Posterior cingulate gyrus (tissue), 11 donors: ENCODE measurements at places on chromosomes 3 and 15.

- DNase-seq = no peak
These were observed 2.7 kb upstream of the CRELD1 start for GRCh38 chr3:9930804-9931418.

DNA sequence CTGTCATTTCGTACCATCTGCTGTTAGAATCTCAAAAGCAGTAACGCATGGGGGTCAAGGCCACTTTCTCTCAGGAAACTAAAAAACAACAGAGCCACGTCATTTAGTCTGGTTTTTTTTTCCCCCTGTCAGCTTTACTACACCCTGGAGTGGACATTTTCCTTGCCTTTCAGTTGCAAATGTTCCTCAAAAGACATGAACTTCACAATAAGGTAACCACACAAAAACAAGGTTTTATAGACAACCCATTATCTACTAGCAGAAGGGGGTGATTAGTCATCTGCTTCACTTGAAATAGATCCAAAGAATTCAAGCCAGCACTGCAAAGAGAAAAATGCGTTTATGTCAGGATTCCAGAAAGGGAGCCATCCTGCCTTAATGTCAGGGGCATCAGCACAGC is 171.8 kb upstream of the CDIN1 start:
- no peak for DNase-seq

DNA sequence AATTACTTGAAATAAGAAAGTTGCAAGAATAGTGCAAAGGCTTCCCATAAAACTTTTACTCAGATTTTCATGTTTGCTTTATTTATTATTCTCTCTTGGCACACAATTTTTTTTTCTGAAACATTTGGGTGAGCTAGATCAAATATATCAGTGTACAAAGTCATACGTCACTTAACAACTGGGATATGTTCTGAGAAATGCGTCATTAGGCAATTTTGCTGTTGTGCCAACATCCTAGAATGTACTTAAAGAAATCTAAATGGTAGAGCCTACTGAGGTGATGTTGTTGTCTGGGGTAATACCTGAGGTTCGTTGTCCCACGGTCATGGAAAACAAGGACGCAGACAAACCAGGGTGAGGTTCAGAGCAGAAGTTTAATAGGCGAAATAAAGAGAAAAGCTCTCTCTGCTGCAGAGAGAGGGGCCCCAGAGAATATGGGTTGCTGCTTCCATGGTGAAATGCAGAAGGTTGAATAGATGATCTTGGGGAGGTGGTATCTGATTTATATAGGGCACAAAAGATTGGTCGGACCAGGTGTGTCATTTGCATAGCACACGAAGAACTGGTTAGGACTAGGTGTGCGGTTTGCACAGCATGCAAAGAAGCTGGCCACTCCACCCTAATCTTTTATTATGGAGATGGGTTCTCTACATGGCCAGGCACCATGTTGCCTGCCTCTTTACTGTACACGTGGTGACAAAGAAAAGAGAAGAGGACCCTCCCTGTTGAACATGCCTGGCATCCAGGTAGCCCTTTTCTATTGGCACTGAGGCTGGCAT is 8.8 kb upstream of the GRAMD1C start:
- no peak for DNase-seq

DNA sequence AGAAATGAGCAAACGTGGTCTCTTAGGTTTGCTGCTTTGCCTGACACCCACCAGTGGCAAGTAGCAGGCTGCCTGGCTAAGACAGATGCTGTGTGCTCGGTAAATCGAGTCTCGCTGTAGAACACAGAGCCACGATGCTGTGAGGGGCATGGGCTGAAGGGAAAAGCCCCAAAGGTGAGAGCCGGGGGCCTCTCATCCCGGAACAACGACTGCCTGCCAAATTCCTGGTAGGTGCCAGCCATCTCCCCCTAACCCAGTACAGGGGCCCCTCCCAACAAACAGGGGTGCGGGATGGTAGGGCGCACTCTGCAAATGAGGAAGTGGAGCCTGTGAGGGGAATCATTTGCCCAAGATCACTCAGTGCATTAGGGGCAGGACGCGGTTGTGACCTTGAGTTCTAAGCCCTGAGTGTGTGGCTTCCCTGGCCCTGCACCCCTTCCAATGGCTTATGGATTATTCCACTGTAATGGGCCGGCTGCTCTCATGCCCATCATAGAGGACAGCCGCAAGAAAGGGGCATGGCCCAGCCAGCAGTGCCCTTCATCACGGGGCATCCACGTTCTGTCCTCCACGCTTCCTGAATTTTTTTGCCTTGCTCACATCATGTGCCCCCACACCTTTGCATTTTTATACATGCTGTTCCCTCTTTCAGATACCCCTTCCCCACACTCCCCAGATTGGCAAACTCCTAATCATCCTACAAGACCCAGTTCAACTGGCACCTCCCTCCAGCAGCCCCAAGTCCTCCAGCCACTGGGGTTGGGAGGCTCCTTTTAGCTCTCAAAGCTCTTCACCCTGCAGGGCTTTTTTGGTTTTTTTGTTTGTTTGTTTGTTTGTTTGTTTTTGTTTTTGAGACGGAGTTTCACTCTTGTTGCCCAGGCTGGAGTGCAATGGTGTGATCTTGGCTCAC is 125.4 kb downstream of the NUP210 start:
- no peak for DNase-seq

DNA sequence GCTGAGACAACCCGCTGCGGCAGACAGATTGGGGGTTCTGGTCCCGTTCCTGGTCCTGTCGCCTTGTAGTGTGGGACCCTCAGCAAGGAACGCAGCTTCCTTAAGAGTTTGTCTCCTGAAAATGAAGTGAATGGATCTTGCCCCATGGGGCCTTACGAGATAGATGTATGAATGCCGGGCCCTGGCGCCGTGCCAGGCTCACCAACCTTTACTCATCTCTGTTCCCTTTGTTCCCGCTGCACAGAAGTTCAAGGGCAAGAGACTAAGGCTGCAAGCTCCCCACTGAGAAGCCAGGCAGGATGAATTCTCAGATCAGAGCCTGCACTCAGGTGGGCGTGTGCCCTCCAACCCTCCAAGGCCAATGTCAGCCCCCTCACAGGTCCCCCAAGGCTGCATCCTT is 162.7 kb upstream of the IQSEC1 start:
- DNase-seq = no peak

DNA sequence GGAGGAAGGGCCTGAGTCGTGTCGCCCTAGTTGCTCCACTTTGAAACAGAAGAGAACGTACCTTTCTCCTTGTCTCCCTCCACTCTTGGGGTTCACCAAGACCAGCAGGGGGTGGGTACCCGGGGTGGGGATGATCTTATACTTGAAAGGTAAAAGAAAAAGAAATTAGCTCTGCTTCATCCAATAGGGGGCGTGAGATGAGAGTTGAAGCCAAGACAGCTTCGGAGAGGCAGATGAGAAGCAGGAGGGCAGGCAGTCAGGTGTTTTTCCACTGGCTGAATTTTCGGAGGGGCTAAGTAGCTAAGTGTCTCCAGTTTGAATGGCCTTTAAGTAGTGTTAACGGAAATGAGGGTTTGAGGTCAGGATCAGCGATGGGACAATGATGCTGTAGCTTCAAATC is 100.4 kb downstream of the DGKG start:
- DNase-seq = no peak

- DNase-seq = no peak
These were observed 83.4 kb downstream of the CHSY1 start for GRCh38 chr15:101168463-101168824.

DNA sequence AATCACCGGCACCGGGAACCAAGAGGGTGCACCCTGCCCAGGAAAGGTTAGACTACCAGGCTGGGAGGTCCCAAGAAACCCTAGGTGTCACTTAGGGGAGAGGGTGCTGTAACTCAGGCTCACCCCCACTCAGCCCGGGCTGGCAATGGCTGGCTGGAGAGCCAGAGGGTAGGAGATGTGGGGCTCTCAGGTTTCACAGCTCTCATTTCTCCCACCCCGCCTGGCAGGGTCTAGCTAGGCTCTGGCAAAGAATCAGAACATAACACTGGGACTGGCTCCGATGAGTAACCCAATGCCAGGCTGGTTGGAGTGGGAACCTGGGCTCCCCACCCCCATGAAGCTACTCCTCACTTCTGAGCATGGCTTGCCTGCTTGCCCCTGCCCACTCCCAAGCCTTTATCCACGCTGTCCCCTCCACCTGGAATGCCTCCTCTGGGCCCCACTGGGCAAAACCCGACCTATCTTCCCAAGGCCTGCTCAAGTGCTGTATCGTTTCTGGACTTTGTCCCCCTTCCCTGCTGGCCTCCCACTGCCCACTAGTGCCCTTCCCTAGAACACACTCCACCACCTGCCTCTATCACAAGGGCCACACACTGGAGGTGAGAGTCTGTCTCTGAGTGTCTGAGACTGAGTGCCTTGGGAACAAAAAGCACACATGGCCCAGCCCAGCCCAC is 2.0 kb downstream of the CIB2 start:
- no peak for DNase-seq

DNA sequence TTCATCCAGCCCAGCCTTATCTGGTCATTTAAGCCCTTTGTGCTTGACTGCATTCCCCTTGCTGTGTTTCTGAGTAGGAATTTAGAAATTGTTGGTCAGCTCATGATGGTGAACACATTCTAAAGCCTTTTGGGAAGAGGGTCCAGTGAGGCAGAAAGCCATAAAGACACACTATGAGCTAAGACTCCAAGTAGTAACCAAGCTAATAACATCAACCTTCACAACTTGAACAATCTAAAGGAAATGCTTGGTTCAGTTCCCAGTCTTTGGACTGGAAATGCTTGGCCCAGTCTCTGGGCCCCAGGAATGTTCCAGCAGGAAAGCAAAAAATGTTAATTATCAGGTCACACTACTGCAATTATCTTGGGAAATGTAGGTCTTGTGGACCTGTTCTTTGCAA is 7.7 kb downstream of the PLSCR1 start:
- DNase-seq = no peak

- DNase-seq = no peak
These were observed 391.5 kb downstream of the ERC2 start for GRCh38 chr3:56076746-56077145.

DNA sequence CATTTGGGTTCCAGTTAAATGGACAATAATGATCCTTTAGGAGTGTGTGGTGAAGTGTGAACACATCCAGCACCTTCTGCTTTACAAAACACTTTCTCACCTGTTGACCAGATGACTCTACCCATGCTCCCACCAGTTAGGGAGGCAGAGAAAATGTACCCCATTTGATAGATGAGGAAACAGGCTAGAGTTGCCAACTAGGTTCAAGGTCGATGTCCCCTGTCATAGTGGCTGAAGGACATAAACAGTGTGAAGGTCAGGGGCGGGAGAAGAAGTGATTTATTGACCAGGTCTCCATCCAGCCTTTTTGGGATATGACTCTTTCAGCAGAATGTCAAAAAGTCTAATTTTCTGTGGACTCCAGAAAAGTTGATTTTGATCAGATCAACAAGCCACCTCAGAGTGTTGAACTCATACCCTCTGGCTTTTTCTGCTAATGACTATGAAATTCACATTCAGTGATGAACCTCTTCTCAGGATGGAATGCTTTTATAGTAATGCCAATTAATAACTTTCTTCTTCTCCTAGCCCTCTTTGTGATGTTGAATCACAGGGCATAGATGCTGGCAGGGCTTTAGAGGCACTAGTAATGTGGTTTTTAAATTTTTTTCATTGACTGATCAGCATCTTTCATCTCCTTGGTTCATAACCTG is 57.5 kb downstream of the CPN2 start:
- no peak for DNase-seq

DNA sequence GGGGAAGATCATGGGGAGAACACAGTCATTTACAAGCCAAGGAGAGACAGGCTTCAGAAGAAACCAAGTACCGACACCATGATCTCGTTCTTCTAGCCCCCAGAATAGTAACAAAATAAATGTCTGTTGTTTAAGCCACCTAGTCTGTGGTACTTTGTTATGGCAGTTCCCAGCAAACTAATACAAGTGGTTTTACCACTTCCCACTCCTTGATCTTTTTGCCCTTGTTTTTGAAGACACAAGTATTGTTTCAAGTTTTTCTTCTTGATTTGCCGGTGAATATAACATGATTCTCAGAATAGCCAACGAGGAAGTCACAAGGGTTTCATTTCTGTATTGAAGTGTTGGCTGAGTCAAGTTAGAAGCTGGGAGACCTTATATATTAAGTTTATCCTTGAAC is 220.3 kb downstream of the SOX2 start:
- no peak for DNase-seq

- DNase-seq = no peak
These were observed 3.3 kb upstream of the WNT5A start for GRCh38 chr3:55490276-55490913.

DNA sequence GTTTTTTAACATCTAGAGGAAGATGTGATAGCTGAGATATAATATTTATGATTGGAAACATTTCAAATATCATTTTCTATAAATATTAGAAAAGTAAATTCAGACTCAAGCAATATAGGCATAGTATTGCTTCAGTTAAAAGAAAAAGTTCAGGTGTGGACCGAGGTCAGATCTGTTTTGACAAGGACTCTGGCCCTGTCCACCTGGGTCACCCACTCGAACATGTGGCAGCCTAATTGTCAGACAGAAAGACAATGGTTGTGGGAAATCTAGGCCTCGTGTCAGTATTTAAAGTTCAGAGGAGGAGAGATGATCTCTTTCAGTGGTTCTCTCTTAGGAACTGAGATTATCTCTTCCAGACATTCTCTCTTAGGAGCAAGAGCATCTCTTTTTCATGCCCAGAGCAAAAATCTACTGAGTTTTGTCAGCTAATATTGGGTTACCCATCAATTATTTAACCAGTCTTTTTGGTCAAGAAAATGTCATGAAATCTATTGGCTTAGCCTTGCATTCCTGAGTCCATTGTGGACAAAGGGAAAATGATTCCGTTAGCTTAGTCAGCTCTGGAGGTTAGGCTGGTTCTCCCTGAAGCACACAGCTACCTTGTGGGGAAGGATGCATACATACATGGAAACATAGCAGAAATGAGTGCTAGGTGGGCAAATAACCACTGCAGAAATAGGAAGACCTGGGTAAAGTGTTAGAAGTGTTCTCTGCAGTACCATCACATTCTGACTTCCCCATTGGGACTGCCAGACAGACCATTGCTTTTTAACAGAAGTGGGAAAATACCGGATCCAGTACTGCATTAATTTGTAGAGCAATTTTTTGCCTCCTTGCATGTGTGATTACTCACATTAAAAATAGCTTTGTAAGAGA is 343.3 kb downstream of the GRM7 start:
- DNase-seq = no peak

DNA sequence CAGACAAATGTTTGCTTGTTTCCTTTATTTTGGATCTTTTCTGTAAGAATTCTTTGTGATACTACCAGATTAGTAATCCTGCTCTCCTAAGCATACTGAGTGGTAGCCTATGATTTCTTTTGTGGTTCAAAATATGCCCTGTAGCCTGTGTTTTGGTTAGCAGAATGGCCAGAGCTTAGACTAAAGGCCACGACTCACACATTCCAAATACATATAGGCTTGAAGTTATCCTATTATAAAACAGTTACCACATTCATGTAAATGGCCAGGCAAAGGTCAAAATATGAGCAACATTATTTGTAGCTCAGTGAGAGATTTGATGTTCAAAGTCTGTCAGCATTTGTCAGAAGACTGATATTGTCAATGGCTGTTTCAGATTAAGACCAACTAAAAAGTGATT is 84.5 kb downstream of the MITF start:
- no peak for DNase-seq

DNA sequence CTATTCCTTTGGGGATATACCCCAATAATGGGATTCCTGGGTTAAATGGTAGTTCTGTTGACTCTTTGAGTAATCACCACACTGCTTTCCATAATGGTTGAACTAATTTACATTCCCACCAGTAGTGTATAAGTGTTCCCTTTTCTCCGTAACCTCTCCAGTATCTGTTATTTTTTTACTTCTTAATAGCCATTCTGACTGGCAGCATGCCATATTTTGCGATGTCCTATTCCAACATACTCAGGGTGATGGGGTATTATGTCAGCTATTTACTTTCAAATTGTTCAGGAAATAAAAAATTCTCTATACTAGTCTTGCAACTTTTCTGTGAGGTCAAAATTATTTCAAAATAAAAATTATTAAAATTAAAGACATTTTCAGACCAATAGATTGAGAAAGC is 9.1 kb upstream of the PARP14 start:
- no peak for DNase-seq
